Stimulated activated CD4-positive, alpha-beta T cell treated with anti-CD3 and anti-CD28 coated beads, Interleukin-1b, Interleukin-23, amount 100 ng/mL, for 4 hours (primary cell): ENCODE measurements at places on chromosomes 4 and X.

DNA sequence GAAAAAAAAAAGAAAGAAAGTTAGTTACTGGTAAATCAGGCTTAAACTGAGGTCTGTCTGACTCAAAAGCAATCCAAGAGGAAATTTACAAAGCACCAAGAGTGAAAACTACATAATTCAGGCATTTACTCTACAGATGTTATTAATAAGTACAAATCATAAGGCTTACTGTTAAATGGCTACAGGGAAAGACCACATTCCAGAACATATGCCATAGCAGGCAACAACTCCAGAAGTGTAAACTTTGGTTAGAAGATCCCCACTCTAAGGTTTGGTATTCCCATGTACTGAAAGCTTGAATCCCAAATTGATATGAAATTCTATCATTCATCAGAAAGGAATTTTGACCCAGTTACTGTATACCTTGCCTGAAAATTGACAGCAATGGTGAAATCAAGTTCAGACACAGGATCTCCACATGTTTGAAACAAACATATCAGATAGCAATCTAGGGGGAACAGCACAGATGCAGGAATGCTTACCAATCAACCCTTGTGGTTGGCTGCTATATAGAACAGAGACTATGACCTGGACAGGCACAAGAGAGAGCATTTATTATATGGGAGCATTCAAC lies 6.6 kb downstream of the USP26 start:
- no peak for DNase-seq

GRCh38 chr4:152189451-152190179 lies 346.3 kb downstream of the FBXW7 start:
- no peak for DNase-seq

DNA sequence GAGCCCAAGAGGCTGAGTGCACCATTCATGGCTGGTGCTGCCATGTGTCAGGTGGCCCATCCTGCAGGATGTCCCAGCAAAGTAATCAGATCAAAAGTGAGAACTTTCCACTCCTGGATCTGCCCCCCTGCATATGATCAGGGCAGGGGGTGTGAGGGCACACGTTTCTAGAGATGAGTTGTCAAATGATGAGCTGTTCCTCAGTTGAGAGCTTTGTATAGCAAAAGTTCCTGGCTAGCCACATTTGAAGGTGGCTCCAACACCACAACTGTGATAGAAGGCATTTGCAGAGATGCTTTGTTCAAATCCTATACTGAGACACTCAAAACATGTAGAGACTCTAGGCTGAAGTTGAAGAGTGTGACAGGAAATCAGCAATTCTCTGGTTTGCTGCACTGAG lies 501.8 kb downstream of the BCOR start:
- DNase-seq: no peak

GRCh38 chr4:145047151-145047550 lies 50.8 kb downstream of the ANAPC10 start:
- no peak for DNase-seq

DNA sequence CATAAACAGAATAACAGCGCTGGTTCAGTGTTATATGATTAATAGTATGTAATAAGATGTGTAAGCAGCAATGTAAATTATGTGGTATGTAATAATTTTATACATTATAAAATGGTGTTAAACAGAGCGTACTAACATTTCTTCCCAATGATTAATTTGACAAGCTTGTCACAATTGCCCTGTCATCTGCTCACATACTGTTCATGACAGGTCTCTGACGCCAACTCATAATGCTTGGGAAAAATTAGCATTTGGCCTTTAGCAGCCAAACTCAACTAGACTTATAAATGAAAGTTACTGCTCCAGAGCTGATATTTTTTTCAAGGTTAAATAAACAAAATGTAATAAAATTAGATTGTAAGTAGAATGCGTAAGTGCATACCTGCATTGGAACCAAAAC lies 246.8 kb downstream of the TRAM1L1 start:
- no peak for DNase-seq
